Amygdala (tissue), 56 donors: ENCODE measurements at places on chromosomes 4 and X.

DNA sequence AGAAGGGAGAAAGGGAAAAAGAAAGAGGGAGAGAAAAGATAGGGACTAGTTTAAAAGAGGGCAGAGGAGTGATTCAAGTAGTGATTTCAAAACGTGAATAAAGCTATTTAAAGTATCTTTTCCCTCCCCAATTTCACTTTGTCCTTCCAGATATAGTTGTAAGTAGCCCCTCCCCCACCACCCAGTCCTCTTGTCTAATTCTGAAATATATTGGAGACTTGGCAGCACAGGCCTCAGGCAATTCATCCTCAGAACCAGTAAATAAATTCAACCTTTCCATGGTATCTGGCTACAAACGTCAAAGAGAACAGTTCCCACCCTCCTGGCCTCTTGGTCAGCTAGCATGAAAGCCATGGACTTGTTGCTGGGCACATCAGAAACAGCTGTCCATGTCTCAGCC lies 169.5 kb upstream of the SCML1 start:
- DNase-seq, result no peak

- DNase-seq, result no peak
Measured at GRCh38 chr4:55397520-55398321, 2.0 kb downstream of the TMEM165 start.

DNA sequence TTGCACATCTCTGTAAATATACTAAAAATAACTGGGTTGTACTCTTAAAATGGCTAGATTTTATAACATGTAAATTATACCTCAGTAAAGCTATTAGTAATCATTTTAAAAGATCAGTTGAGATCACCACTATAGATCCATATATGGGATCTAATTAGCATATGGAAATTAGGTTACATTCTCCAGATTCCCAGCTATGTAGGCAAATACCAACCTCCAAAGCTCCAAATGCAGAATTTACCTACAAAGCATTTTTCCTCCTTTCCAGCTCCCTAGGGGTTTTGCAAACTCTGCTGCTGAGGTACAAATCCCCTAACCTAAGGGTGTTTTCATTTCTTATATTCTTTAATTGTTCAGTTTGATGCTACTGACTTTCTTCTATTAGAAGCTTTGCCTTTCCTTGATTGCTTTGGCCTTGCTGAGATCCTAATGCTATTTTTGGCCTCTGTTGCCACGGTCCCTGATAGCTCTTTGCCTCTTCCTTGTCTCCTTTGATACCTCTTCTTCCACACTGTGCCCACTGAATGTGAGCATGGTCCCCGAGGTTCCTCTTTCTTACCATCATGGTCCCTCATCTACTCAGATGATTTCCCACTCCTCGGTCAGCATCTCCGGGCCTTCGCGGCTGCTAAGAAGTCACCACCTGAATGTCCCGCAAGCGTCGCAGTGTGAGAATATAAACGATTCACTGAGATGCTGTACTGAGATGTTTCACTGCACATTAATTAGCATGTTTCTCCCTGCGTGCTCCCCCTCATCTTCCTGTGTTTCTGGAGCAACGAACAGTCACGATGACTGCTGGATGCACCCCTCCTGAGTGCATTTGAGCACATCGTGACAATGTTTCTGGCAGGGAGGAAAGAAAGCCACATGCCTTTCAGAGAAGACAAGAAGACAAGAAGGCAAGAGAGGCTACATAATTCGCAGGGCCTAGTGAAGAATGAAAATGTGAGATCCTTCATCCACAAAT lies 23.8 kb downstream of the ENPP6 start:
- DNase-seq, result no peak

DNA sequence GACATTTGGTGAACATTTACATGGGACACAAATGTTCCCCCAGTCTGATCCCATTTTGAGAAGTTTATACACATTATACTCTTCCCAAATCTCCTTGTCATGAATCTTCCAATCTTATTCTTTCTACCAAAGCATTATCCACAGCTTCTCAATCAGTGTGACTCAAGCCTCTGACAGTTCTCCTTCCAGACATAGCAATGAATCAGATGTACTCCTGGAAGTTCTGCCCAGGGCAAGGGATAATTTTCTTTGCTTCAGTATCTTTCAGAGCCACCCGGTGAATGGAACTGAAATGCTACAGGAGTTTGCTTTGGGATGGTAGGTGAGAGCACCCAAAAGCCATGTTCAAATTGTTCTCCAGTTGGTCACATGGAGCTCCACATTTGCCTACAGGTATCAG lies 145.5 kb downstream of the ANXA5 start:
- no peak for DNase-seq

DNA sequence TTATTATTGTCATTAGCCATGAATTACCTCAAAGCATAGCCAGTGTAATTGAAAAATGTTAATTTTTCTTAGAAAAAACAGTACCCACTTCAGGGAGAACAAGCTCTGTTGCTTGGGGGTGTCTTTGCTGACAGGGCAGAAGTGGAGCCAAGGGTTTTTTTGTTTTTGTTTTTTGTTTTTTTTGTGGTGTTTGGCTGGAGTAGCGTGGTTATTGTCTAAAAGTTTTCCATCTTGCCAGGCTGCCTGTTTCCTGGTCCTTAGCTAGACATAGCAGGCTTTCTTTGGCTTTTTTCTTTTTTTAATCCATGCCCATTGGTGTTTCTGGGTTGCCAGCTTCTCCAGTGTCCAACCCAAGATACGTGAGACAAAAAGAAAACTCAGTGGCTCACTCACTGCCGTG lies 61.5 kb downstream of the CASP3 start:
- no peak for DNase-seq
